ENCODE measurements at places on chromosomes 4 and X. TPM values are rescaled to one million over a fixed set of nuclear protein-coding genes. Genes with fewer than 3 reads are reported as not detected.

DNA sequence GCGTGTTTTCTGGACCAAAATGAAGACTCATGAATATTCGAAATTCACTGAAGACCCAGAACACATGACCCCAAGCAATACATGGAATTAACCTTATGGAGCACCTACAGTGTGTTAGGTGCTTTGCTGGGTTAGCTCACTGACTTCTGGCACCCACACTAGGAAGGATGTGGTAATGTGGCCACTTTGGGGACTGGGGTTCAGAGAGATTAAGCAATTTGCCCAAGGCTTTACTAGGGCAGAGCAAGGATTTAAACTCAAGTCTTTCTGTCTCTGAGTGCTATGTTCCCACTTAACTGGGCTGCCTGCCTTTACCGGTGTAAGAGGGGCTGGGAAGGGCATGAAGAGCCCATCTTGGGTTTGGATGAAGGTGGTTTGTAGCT lies 162.0 kb upstream of the ATP6AP2 start:
- no peak for DNase-seq

- DNase-seq = no peak
Measured at GRCh38 chrX:46620505-46620904, 46.9 kb downstream of the CHST7 start.

- DNase-seq = no peak
Measured at GRCh38 chr4:26351685-26352084, 30.9 kb downstream of the RBPJ start.

Gene CCDC120
- polyA plus RNA-seq = 11.7 TPM

DNA sequence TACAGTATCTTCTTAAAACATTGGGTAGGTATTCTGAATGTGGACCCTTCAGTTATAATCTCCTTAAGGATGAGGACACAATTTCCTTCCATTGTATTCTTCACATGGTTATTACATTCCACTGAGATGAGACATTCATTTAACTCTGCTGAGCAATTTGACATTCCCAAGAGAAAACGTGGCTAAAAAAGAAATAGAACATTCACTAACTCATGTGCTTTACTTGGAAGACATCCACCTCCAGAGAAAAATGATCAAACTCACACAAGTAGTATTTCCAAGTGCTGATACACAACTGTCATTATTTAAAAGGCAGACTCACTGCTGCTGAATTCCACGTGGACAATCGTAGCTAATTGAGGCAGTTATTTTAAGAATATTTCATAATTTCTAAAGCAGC lies 227.9 kb upstream of the ANKRD50 start:
- DNase-seq = no peak

DNA sequence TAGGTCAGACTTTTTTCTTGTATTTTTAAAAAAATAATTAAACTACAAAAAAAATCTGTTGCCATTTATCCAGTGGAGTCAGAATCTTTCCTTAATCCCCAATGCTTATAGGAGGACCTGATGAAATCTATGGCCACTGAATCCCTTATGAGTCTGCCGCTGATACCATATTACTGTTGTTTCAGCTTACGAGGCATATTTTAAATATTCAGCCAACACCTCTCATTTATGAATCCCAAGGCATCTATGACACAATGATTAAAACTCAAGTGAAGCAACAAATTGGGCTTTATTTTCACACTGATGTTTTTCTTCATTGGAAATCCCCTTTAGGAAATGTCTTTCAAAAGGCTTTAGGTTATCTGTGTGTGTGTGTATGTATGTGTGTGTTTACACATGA lies 137.8 kb upstream of the PUDP start:
- no peak for DNase-seq

GRCh38 chr4:142100941-142101340 lies 464.6 kb downstream of the IL15 start:
- no peak for DNase-seq

DNA sequence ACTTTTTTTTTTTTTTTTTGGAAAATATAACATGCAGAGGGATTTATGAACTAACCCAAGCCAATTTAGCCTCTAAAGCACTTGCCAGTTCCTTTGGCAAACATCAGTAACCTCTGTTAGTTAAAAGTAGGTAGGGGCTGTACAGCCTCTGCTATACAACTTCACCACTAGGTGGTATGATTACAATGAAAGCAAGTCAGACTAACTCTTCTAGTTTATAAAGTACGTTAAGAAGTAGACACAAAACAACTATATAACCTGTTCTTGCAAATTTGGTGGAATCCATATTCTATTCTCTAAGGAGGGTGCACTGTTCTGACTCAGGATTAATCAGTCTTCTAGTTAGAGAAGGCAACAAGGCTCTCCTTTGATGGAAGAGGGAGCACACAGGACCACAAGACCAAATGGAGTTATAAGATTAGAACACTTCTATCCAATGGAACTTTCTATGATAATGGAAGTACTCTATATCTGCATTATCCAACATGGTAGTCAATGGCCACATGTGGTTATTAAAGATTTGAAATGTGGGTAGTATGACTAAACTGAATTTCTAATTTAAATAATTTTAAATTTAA lies 12.8 kb downstream of the AIMP1 start:
- DNase-seq = peak; percentile 24

Gene SSX2
- polyA plus RNA-seq = not detected

DNA sequence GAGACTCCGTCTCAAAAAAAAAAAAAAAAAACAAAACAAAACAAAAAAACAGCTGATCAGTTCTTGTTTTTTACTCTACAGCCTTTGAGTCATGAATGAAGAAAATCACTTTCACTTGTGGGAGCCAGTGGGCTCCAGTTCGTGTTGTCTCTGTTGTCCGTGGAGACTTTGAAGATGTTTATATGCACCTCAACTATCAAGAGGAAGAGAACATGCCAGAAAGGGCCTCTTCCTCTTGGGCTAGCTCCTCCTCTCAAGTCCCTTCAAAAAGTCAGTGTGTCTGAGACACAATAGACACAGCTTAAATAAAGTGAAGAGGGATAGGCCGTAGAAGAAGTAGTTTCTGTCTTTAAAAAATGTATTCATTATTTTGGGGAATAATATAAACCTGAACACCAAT lies 182.7 kb downstream of the KDR start:
- no peak for DNase-seq

- peak; percentile 27 for DNase-seq
Measured at GRCh38 chr4:5781691-5782090, 70.7 kb downstream of the EVC start.

- no peak for DNase-seq
Measured at GRCh38 chrX:19793471-19793870, 93.9 kb downstream of the SH3KBP1 start.

Gene CT83
- polyA plus RNA-seq = not detected

GRCh38 chr4:1652088-1652487 lies 32.0 kb downstream of the FAM53A start:
- DNase-seq = no peak

DNA sequence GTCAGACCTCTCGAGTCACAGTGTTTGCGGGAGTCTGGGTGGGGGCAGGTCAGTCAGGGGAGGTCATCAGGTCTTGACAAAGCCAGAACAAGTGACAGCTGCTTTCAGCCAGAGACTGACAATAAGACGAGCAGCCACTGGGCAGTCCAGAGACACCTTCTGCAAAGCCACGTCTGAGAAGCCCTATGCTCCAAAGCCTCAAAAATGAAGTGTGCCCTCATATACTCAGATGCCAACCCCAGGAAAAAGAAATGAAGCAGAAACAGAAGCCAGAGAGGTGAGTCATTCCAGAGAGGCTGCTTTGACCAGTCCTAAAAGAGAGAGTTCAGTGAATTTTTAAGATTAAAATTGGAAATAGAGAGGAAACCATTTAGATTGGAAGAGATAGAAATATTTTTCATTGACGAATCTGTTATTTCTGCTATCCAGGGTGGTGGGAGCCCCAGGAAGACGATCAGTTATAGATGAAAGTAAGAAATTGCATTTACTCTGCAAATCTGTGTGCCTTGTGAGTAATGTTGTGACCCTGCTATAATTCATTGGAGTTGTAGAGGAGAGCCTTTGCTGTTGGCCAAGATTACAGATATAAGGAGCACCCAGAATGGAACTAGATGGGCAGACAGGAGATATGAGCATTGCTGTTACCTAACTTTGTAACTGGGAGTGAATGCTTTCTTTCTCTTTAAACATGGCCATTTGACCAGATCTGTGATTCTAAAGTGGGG lies 77.9 kb downstream of the LRRC66 start:
- DNase-seq = no peak

- DNase-seq = no peak
Measured at GRCh38 chrX:34546366-34546765, 110.7 kb downstream of the TMEM47 start.

Gene ELOVL6
- 38.2 TPM for polyA plus RNA-seq

DNA sequence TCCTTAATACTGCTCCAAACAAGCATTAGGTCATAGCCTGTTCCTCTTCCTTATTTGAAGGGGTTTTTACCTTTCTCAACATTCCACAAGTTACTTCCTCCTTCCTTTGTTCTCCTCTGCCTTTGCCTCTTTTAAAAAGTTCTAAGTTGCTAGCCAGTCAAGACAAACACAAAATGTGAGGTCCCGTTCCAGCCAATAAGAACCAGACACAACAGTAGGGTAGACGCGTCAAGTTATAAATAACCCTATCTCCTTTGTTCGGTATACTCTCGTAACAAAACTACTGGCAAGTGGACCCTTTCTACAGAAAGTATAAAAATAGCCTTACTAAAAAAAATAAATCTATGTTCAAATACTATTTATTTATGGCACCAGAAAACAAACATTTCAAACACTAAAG lies 6.3 kb upstream of the ACE2 start:
- no peak for DNase-seq

- DNase-seq = peak; percentile 36
Measured at GRCh38 chr4:51843309-51844152, 578 bp downstream of the DCUN1D4 start.

Gene DGAT2L6
- polyA plus RNA-seq = 0.12 TPM

- DNase-seq = no peak
Measured at GRCh38 chr4:20194123-20195013, 57.3 kb upstream of the SLIT2 start.

Gene EIF1AX
- polyA plus RNA-seq = 97.2 TPM

Gene STAP1
- 0.20 TPM for polyA plus RNA-seq

GRCh38 chrX:40867352-40867751 lies 132.0 kb upstream of the MED14 start:
- no peak for DNase-seq

DNA sequence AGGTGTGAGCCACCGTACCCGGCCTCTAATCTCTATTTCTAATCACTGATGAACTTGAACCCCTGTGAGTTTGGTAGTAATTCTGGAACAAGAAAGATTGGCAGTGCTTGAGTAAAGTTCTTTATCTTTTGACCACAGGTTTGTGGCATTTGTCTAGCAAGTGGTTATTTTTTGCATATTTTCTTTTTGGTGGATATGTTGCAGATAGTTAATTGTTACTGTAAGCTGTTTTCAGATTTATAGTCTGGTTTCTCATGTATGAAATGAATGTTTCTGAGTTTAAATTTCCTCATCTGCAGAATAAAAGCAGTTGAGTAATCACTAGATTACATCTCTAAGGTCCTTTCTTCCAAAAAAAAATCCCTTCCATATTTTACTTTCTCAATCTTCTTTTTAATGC lies 105.2 kb downstream of the GASK1B start:
- DNase-seq = no peak

Gene CABS1
- 0.08 TPM for polyA plus RNA-seq

Gene PCDH19
- polyA plus RNA-seq = 2.2 TPM

- DNase-seq = no peak
Measured at GRCh38 chr4:40471923-40472322, 136.8 kb downstream of the CHRNA9 start.

GRCh38 chr4:8843597-8843996 lies 28.0 kb downstream of the HMX1 start:
- DNase-seq = no peak

Gene VSIG1
- polyA plus RNA-seq = 1.1 TPM

DNA sequence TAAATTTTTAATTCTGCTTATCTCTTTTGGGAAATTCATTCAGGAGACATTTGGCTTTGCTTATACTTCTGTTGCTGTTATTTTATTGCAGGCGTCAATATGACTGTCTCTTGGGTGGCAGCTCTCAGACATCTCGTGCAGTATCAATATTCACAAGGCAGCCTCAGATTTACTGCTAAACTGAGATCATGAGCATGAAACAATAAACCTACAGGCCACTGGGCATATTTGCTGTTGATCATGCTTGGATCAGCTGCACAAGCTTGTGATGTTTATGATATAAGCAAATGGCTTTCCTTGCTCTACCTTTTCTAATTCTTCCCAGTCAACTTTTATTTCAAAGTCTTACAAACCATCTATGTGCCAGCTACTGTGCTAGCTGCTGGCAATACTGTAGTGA lies 39.2 kb downstream of the TSPAN5 start:
- DNase-seq = no peak

DNA sequence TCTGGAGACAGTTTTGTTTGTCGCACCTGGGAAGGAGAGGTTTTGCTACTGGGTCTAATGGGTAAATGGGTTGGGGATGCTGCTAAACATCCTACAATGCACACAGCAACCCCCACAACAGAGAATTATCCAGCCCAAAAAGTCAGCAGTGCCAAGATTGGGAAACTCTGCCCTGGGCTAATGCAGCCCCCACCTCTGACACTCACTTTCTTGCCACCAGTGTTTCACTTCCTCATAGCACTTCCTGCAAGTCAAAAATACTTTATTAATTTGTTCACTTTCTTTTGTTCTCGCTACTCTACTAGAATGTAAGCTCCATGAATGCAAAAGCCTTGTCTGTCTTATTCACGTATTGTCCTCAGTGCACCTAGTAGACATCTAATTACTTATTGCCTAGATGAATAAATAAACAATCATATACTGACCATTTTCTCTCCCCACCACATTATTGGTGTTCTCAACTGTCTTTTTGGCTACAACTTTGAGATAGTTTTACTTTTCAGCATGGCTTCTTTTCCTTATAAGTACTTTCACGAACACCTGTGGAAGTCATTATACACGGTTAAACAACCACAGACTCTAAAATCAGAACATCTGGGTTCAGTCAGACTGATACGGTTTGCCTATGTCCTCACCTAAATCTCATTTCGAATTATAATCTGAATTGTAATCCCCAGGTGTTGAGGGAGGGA lies 82.0 kb upstream of the PITX2 start:
- no peak for DNase-seq

Gene MAEA
- polyA plus RNA-seq = 62.7 TPM

Gene CLCN4
- polyA plus RNA-seq = 5.2 TPM

Gene IGFBP7
- polyA plus RNA-seq = 463 TPM

Gene PCSK1N
- polyA plus RNA-seq = 11.5 TPM

Gene FRG2
- polyA plus RNA-seq = not detected

Gene POU3F4
- polyA plus RNA-seq = 7.8 TPM

- no peak for DNase-seq
Measured at GRCh38 chr4:53234669-53235068, 131.2 kb downstream of the SCFD2 start.

Gene EGFL6
- polyA plus RNA-seq = 23.1 TPM

Gene ASB9
- polyA plus RNA-seq = 13.3 TPM

Gene DOCK11
- 21.8 TPM for polyA plus RNA-seq
